ENCODE measurements at places on chromosomes 16 and 17. TPM values are rescaled to one million over a fixed set of nuclear protein-coding genes. Genes with fewer than 3 reads are reported as not detected.

The CCL23 gene
- total RNA-seq = not detected

The CNP gene
- 47.5 TPM for total RNA-seq

The PTX4 gene
- total RNA-seq = not detected

The SCGB1C2 gene
- not detected for total RNA-seq

The HSPB9 gene
- not detected for total RNA-seq

The KRT32 gene
- total RNA-seq = not detected

DNA sequence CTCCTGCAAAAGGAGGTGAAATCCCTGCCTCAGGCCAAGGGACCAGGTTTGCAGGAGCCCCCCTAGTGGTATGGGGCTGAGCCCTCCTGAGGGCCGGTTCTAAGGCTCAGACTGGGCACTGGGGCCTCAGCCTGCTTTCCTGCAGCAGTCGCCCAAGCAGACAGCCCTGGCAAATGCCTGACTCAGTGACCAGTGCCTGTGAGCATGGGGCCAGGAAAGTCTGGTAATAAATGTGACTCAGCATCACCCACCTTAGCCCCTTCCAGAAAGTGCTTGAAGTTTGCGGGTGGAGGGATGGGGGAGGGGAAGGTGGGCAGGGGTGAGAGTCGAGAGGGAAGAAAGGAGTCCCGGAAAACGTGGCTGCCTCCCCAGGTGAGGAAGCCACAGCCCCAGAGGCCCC, 2.1 kb downstream of the MC1R start:
- peak; percentile 13 for DNase-seq

GRCh38 chr16:8084302-8084701, 506.0 kb downstream of the TMEM114 start:
- no peak for DNase-seq

GRCh38 chr17:6670571-6670970, 19.0 kb downstream of the C17orf100 start:
- DNase-seq = no peak

DNA sequence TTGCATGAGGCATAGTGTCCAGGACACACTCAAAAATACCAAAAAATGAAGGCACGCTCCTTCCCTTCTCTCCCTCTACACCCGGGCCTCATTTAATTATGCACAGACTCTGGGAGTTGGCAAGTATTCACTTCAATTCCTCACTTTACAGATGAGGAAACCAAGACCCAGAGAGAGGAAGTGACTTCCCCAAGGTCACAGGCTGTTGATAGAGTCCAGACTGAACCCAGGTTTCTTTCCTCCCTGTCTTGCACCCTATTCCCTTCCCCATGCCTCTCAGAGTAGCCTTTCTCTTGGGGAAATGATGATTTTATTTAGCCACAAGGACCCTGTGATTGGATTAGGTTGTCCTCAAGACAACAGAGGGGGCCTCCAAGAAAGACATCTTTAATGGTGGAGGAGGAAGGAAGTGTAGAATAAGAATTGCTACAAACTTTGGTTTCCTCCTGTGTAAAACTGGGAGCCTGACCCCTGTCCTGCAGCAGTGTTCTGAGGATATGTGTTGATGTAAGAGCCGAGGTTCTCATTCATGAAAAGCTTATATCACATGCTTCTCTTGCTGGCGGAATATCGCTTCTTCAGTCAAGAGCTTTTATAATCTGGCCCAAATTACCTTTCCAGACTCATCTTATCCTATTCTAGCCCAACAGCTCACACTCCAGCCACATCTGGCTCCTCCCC, 48.8 kb upstream of the SIAH1 start:
- no peak for DNase-seq

- DNase-seq = no peak
Observed at GRCh38 chr16:82628088-82628423, 1.3 kb downstream of the CDH13 start.

Data from H4 (cell line).